ENCODE measurements at places on chromosomes 16 and 17. TPM values are rescaled to one million over a fixed set of nuclear protein-coding genes. Genes with fewer than 3 reads are reported as not detected.

DNA sequence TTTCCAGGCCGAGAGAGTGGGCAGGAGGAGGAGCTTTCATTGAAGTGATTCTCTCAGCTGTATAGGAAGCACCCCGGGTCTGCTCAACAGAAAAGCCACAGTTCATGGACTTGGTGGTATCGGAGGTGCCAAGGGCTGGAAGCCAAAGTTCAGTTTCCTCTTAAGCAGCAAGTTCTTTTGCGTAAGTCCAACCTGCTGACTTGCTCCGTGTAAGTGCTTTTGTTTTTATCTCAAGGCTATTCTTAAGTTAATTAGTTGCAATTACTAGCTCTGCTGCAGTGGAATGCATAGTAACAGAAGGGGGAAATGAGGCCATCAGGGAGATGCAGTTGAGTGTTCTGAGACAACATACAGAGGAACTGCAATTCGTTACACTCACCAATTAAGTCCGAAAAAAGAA is 44.6 kb downstream of the SMIM36 start:
- H3K27ac ChIP-seq, result no peak overlapping the region
- H3K36me3 ChIP-seq, result no peaks in the 10 kb centered on the region
- no peak overlapping the region for H3K4me3 ChIP-seq
- no peak for DNase-seq
- no peaks in the 10 kb centered on the region for H3K4me1 ChIP-seq
- H3K27me3 ChIP-seq, result no peaks in the 10 kb centered on the region

DNA sequence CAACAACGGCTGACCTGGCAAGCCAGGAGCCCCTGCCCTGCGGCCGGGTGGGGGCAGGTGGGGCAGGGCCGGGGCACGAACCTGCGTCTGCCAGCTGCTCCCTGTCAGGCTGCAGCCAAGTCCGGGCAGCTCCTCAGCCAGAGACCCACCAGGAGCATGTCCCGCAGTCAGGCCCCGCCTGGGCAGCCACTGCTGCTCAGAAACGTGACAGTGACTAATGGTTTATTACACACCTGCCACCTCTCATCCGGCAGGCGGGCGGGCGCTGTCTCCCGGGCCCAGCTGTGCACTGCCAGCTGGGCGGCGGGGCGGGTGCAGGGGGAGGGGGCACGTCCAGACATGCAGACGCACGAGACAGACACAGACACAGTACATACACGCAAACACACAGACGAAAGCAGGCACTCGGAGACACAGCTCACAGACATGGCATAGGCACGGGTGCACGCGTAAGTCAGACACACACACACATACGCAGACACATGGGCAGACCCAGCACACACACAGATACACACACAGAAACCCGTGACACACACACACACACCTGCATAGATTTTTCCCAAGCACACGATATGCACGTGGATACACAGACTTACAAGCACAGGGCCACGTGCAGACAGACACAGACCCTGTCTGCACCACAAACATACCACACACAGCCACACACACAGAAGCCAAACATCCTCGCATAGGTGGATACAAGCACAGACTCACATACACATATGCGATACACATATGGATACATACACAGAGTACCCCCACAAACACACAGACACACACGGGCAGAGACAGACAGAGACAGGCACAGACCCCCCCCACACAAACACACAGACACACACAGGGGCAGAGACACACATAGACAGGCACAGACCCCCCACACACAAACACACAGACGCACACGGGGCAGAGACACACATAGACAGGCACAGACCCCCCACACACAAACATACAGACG is 248.3 kb upstream of the CIBAR2 start:
- no peak for DNase-seq
- no peaks in the 10 kb centered on the region for H3K4me1 ChIP-seq
- no peak overlapping the region for H3K4me3 ChIP-seq
- no peaks in the 10 kb centered on the region for H3K36me3 ChIP-seq

- H3K27ac ChIP-seq, result no peak overlapping the region
- H3K27me3 ChIP-seq, result peaks cover 2% of the 10 kb centered on the region
- DNase-seq, result no peak
- H3K4me3 ChIP-seq, result no peak overlapping the region
- no peaks in the 10 kb centered on the region for H3K4me1 ChIP-seq
- H3K36me3 ChIP-seq, result no peaks in the 10 kb centered on the region
Observed at GRCh38 chr17:51422634-51423033, 162.3 kb downstream of the UTP18 start.

GRCh38 chr17:75492555-75493168 is 22.7 kb downstream of the CASKIN2 start:
- H3K27ac ChIP-seq, result no peak overlapping the region
- no peaks in the 10 kb centered on the region for H3K4me1 ChIP-seq
- H3K36me3 ChIP-seq, result peaks cover 4% of the 10 kb centered on the region
- H3K4me3 ChIP-seq, result no peak overlapping the region
- no peak for DNase-seq

DNA sequence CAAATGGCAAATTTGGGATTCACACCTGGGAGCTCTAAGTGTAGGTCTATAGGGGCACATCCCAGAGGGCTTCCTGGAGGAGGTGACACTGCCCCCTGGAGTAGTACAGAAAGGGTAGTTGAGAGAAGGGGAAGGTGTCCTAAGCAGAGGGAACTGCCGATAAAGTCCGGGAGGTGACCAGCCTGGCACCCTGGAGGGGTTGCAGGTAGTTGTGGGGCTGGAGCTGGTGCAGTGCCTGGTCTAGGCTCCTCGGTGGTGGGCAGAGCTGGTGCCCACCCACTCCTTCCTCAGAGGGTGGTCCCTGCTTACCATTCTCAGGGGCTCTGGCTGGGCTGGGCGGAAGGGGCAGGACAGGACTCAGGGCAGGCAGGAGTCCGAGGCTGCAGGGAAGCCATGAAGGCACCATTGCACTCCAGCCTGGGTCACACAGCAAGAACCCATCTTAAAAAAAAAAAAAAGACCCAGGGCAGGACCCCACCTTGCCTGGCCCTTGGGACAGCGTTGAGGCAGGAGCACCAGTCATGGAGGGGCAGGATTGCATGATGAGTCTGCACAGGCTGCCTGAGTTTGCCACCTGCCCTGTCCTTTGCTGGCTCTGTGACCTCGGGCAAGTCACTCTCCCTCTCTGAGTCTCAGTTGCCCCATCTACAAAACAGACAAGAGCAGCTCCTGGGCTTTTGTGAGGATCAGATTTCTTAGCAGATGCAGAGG is 43.8 kb downstream of the LAT start:
- H3K4me1 ChIP-seq, result no peaks in the 10 kb centered on the region
- H3K27me3 ChIP-seq, result no peaks in the 10 kb centered on the region
- no peak overlapping the region for H3K4me3 ChIP-seq

GRCh38 chr16:80006241-80007215 is 406.0 kb upstream of the MAF start:
- no peaks in the 10 kb centered on the region for H3K4me1 ChIP-seq
- DNase-seq, result no peak
- no peak overlapping the region for H3K27ac ChIP-seq
- no peaks in the 10 kb centered on the region for H3K27me3 ChIP-seq
- H3K36me3 ChIP-seq, result no peaks in the 10 kb centered on the region

- H3K4me1 ChIP-seq, result no peaks in the 10 kb centered on the region
- no peaks in the 10 kb centered on the region for H3K36me3 ChIP-seq
- H3K27ac ChIP-seq, result no peak overlapping the region
Observed at GRCh38 chr17:73071066-73071999, 21.2 kb downstream of the SLC39A11 start.

GRCh38 chr16:4693956-4694641 is 737 bp downstream of the NUDT16L1 start:
- H3K27me3 ChIP-seq, result no peaks in the 10 kb centered on the region
- H3K4me3 ChIP-seq, result peak overlapping the region; percentile 74
- no peak for DNase-seq
- no peaks in the 10 kb centered on the region for H3K4me1 ChIP-seq

- peak; percentile 89 for DNase-seq
- no peak overlapping the region for H3K4me3 ChIP-seq
- no peaks in the 10 kb centered on the region for H3K27me3 ChIP-seq
- peak overlapping the region; percentile 80 for H3K27ac ChIP-seq
Observed at GRCh38 chr17:50133028-50133768, 3.2 kb upstream of the SAMD14 start.

GRCh38 chr17:64103391-64104364 is 26.3 kb downstream of the ERN1 start:
- no peak for DNase-seq
- no peaks in the 10 kb centered on the region for H3K27me3 ChIP-seq
- H3K27ac ChIP-seq, result no peak overlapping the region
- no peak overlapping the region for H3K4me3 ChIP-seq

DNA sequence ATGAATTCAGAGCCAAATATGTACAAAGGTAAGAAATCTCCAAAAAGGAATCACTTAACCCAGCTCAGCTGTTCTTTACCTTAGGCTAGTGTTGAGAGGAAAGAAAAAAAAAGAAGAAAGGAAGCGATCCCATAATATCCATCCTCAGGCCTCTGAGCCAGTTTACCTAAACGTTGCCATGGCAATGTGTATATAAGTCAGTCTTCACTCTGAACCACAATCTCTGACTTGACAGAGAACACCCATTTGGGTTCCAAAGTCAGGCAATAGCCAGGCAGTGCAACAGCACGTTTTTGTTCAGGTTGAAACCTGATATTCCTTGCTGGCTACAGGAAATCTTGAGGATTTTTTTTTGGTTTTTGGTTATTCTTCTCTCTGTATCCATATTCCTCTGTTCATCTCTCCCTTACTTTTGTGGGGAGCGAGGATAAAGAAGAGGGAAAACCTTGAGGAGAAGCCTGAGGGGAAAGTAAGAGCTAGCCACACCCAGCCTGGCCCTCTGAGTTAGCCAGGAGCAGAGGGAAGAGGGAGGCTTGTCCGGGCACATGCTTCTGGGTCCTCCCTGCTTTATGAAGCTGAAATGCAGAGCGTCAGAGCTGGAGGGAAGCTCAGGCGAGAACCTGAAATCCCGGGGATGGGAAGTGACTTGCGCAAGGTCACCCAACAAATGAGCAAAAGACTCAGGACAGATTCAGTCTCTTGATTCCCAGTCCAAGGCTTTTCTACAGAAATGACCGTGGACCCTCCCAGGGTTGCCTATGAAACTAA is 152.7 kb downstream of the SOX9 start:
- no peak overlapping the region for H3K4me3 ChIP-seq
- no peak overlapping the region for H3K27ac ChIP-seq
- H3K27me3 ChIP-seq, result no peaks in the 10 kb centered on the region
- H3K4me1 ChIP-seq, result no peaks in the 10 kb centered on the region
- H3K36me3 ChIP-seq, result no peaks in the 10 kb centered on the region

GRCh38 chr17:2406903-2407790 is 6.3 kb upstream of the MNT start:
- peak overlapping the region; percentile 91 for H3K27ac ChIP-seq
- no peaks in the 10 kb centered on the region for H3K4me1 ChIP-seq
- DNase-seq, result peak; percentile 90
- no peaks in the 10 kb centered on the region for H3K36me3 ChIP-seq
- H3K27me3 ChIP-seq, result no peaks in the 10 kb centered on the region

DNA sequence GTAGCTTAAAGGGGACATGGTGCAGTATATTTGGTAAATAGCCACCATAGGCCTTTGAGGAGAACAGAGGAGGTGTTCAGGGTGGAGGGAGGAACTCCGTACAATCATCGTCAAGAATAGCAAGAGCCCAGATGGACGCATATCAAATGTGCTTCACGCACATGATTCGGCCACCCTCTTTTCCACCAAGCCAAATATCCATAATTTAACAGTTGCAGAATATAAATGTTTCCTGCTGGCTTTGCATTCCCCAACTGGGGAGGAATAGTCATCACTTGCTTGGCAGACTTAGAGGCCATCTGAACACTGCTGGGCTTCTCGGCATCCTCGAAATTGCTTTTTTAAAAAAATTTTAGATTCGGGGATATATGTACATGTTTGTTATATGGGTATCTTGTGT is 111.9 kb upstream of the ERCC4 start:
- no peak overlapping the region for H3K27ac ChIP-seq
- no peak overlapping the region for H3K4me3 ChIP-seq
- no peaks in the 10 kb centered on the region for H3K27me3 ChIP-seq
- H3K4me1 ChIP-seq, result no peaks in the 10 kb centered on the region
- DNase-seq, result no peak

- no peaks in the 10 kb centered on the region for H3K27me3 ChIP-seq
- no peaks in the 10 kb centered on the region for H3K36me3 ChIP-seq
- H3K4me1 ChIP-seq, result no peaks in the 10 kb centered on the region
- H3K4me3 ChIP-seq, result no peak overlapping the region
Observed at GRCh38 chr16:68382296-68382718, 66.0 kb downstream of the SMPD3 start.

MYH1 gene
- total RNA-seq, result not detected

C17orf107 gene
- 2.5 TPM for total RNA-seq

TOX3 gene
- total RNA-seq, result not detected

RPRML gene
- total RNA-seq, result 1.4 TPM

HOXB8 gene
- 1.0 TPM for total RNA-seq
